ENCODE measurements at places on chromosomes 11 and 22. TPM values are rescaled to one million over a fixed set of nuclear protein-coding genes. Genes with fewer than 3 reads are reported as not detected.

DNA sequence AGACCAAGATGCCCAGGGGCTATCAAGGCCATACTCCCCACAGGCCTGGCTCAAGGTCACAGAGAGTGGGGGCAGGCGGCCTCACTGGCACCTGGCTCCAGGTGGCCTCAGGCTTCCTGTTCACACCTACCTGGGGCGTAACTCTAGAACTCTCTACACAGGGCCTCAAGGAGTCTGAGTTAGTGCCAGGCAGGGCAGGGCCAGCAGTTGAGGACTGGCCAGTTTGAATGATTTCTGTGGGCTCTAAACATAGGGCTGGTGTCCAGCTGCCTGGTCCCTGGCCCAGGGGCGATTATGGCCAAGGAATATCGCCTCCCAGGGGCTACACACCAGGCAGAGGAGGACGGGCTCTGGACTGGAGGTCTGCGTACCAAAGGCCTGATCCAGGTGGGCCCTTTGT, 79.2 kb downstream of the WNT7B start:
- peaks cover 9% of the 10 kb centered on the region for H3K4me1 ChIP-seq
- no peak for DNase-seq
- no peak overlapping the region for H3K27ac ChIP-seq
- no peaks in the 10 kb centered on the region for H3K36me3 ChIP-seq
- no peaks in the 10 kb centered on the region for H3K27me3 ChIP-seq

- no peak overlapping the region for H3K27ac ChIP-seq
- no peaks in the 10 kb centered on the region for H3K4me1 ChIP-seq
- DNase-seq: peak; percentile 14
- H3K27me3 ChIP-seq: no peaks in the 10 kb centered on the region
- no peaks in the 10 kb centered on the region for H3K36me3 ChIP-seq
Observed at GRCh38 chr11:15053191-15053685, 20.2 kb upstream of the CALCB start.

GRCh38 chr22:49642741-49643140, 184.9 kb downstream of the BRD1 start:
- no peak for DNase-seq
- peaks cover 7% of the 10 kb centered on the region for H3K4me1 ChIP-seq
- no peaks in the 10 kb centered on the region for H3K36me3 ChIP-seq
- no peak overlapping the region for H3K4me3 ChIP-seq

GRCh38 chr22:43476751-43477725, 65.2 kb downstream of the MPPED1 start:
- H3K4me1 ChIP-seq: no peaks in the 10 kb centered on the region
- H3K4me3 ChIP-seq: no peak overlapping the region
- DNase-seq: no peak
- no peak overlapping the region for H3K27ac ChIP-seq
- H3K36me3 ChIP-seq: no peaks in the 10 kb centered on the region

GRCh38 chr11:32511926-32512325, 71.7 kb upstream of the EIF3M start:
- H3K4me3 ChIP-seq: no peak overlapping the region
- no peaks in the 10 kb centered on the region for H3K36me3 ChIP-seq
- H3K27me3 ChIP-seq: no peaks in the 10 kb centered on the region

DNA sequence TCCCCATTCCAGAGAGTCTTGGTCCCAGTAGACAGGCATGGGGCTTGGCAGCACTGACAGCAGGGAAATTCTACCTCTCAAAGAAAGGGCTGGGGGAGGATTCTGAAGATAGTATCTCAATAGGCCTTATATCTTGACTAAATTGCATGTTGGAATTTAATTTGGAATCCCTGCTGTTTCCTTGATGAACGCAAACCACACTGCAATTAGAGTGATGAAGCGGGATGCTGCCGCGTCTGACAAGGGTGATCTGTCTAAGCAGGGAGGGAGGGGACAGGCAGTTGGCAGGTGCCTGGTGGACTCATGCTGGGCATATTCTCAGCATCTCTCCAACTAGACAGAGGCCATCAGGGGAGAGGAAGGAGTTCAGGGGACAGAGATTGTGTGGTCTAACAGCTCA, 48.4 kb downstream of the COMMD9 start:
- peaks cover 8% of the 10 kb centered on the region for H3K36me3 ChIP-seq
- H3K4me1 ChIP-seq: no peaks in the 10 kb centered on the region

DNA sequence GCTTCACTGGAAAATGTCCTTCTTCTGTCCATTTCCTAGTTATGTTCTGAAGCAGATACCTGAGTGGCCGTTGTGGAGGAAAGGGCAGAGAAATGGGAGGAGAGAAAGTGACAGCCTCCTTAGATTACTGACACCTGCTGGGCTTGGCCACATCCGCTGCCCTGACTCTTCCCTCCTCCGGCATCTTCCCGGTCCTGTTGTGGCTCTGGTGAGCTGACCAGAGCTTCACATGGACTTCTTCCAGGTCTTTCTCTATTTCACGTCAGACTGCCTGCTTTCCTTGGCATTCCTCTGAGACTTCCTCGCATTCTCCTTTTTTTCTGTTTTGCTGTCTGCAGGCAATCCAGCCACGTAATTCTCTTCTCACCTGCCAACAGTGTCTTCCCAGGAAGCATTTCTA, 138.7 kb upstream of the E2F8 start:
- no peak overlapping the region for H3K27ac ChIP-seq
- no peak for DNase-seq
- H3K4me1 ChIP-seq: peaks cover 16% of the 10 kb centered on the region
- no peaks in the 10 kb centered on the region for H3K36me3 ChIP-seq

DNA sequence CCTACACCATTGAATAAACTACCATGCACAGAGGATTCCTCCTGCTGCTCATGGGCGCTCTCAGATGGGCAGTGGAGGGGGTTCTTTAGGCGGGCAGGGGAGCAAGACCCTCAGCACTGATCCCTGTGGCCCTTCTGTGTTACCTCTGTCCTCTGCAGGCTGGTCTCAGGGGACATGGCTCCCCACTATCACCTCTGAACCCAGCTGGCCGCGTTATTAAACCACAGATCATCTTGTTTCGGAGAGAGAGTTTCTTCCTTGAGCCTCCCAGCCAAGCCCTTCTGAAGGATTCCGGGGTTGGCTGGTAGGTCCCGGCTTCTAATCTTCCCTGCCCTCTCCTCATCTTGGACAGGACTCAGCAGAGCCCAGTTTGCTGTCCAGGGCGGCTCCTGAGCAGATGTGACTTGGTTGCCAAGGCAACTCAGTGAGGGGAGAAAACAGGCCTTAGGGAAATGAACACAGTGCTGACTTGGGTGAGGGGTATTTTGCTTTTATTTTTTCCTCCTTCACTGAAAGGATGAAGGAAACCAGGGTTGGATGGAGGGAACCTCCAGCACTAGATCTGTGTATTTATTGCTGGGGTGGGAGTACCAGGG, 13.3 kb downstream of the APOL3 start:
- H3K27me3 ChIP-seq: peaks cover 3% of the 10 kb centered on the region
- no peak for DNase-seq
- H3K36me3 ChIP-seq: no peaks in the 10 kb centered on the region
- no peaks in the 10 kb centered on the region for H3K4me1 ChIP-seq

- peak overlapping the region; percentile 87 for H3K27ac ChIP-seq
- H3K36me3 ChIP-seq: peaks cover 24% of the 10 kb centered on the region
- H3K4me1 ChIP-seq: peaks cover 72% of the 10 kb centered on the region
- H3K4me3 ChIP-seq: no peak overlapping the region
Observed at GRCh38 chr11:44600261-44600660, 34.8 kb downstream of the CD82 start.

- no peak overlapping the region for H3K27ac ChIP-seq
- H3K36me3 ChIP-seq: no peaks in the 10 kb centered on the region
- no peaks in the 10 kb centered on the region for H3K4me1 ChIP-seq
- no peak for DNase-seq
- H3K27me3 ChIP-seq: no peaks in the 10 kb centered on the region
- no peak overlapping the region for H3K4me3 ChIP-seq
Observed at GRCh38 chr22:43205748-43206508, 19.0 kb upstream of the TTLL12 start.

GRCh38 chr22:45402466-45402985, 10.9 kb downstream of the SMC1B start:
- no peaks in the 10 kb centered on the region for H3K36me3 ChIP-seq
- H3K27me3 ChIP-seq: no peaks in the 10 kb centered on the region
- no peak overlapping the region for H3K4me3 ChIP-seq
- no peak for DNase-seq
- peaks cover 7% of the 10 kb centered on the region for H3K4me1 ChIP-seq

GRCh38 chr11:100709233-100709957, 22.3 kb downstream of the ARHGAP42 start:
- no peak overlapping the region for H3K27ac ChIP-seq
- H3K4me3 ChIP-seq: no peak overlapping the region
- H3K27me3 ChIP-seq: no peaks in the 10 kb centered on the region
- DNase-seq: no peak
- H3K4me1 ChIP-seq: no peaks in the 10 kb centered on the region

- no peak for DNase-seq
- no peaks in the 10 kb centered on the region for H3K36me3 ChIP-seq
- H3K4me3 ChIP-seq: no peak within 1 kb of the TSS
- H3K27ac ChIP-seq: no peak within 1 kb of the TSS
- no peaks in the 10 kb centered on the region for H3K27me3 ChIP-seq
Observed at GRCh38 chr22:43411869-43412807, at the start of gene MPPED1. Gene MPPED1 (plus strand): TSS chr22:43412014. CDS start chr22:43424986, 12,972 bp downstream.

GRCh38 chr11:63445118-63445517, 45.8 kb downstream of the PLAAT5 start:
- no peaks in the 10 kb centered on the region for H3K36me3 ChIP-seq
- no peak for DNase-seq

- no peak overlapping the region for H3K27ac ChIP-seq
- no peak overlapping the region for H3K4me3 ChIP-seq
- no peaks in the 10 kb centered on the region for H3K27me3 ChIP-seq
- H3K4me1 ChIP-seq: no peaks in the 10 kb centered on the region
- no peak for DNase-seq
Observed at GRCh38 chr22:44279069-44279360, 33.7 kb downstream of the SHISAL1 start.

DNA sequence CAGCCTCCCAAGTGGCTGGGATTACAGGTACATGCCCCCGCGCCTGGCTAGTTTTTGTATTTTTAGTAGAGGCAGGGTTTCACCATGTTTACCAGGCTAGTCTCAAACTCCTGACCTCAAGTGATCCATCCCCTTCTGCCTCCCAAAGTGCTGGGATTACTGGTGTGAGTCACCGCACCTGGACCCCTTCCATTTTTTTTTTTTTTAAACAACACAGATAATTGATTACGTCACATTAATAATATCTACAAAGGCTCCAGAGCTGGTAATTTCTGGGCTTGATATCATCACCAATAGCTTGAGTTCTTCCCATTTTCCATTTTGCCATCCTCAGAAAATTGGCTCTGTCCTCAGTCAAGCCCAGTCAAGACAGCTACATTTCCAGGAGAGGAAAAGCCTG, 7.2 kb downstream of the TTLL1 start:
- H3K4me3 ChIP-seq: no peak overlapping the region
- H3K27ac ChIP-seq: no peak overlapping the region
- H3K4me1 ChIP-seq: no peaks in the 10 kb centered on the region
- no peak for DNase-seq
- no peaks in the 10 kb centered on the region for H3K27me3 ChIP-seq
- no peaks in the 10 kb centered on the region for H3K36me3 ChIP-seq

DNA sequence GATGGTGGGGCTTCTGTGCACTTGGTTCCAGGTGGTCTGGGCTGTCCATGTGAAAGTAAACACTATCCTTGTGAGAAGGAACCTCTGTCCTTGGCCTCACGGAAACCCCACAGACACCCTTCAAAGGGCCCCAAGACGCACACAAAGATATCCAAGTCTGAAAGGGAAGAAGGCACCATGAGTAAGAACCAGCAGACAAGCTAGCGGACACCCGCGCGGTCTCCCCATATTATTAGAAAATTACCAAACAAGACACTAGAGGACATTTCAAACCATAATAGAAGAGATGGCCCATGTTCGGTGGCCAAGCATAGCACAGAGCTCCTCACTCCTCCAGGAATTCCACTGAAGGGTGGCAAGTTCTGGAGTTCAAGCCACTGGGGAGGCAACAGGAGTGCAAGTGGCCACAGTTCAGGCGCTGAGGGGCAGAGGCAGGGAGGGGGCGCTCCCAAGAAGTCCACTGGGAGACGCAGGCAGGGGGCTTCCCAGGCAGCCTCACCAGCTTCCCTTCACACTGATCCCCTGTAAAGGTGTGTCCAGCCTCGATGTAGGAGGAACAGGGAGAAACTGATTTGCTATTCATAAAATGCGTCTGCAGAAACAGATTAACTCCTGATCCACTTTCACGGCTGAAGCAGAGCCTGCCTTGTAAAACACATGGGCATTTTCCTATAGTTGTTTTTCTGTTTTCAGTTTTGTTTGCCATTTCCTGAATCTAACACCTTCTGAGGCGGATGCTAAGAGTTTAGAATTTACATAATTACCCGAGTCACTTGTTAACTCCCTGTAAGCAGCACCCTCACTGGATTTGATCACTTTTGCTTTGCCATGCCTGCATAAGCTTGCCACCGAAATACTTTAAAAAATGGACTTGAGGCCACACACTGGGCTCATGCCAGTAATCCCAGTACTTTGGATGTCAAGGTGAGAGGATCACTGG, 9.1 kb upstream of the PPARA start:
- H3K4me1 ChIP-seq: 0 out of 2 replicates have a peak, but pooled peaks cover 4% of the 10 kb centered on the region
- DNase-seq: no peak
- no peak overlapping the region for H3K4me3 ChIP-seq

DNA sequence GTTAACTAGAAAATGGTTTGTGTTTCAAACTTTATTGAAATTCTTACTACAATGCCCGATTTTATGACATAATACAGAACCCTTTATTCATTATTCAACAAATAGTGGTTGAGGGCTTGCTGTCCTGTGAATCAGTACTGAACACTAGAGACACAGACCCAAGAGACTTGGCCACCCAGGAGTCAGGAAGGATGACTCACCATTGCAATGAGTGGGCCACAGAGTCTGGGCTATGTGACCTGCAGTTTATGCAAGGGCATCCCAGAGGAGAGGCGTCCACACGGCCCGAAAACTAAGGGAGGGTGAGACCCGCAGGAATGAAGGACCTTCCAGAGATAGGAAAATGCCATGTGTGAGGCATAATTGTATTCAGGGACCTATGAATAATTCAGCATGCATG, 143.8 kb upstream of the DDI1 start:
- H3K4me1 ChIP-seq: peaks cover 13% of the 10 kb centered on the region
- H3K27ac ChIP-seq: no peak overlapping the region
- no peaks in the 10 kb centered on the region for H3K36me3 ChIP-seq
- DNase-seq: peak; percentile 66
- no peak overlapping the region for H3K4me3 ChIP-seq

- H3K27me3 ChIP-seq: no peaks in the 10 kb centered on the region
- H3K4me3 ChIP-seq: no peak overlapping the region
- no peaks in the 10 kb centered on the region for H3K36me3 ChIP-seq
- DNase-seq: no peak
- H3K4me1 ChIP-seq: no peaks in the 10 kb centered on the region
Observed at GRCh38 chr11:20754933-20755332, 85.5 kb downstream of the NELL1 start.

GRCh38 chr11:40293655-40294348, 1165.7 kb downstream of the LRRC4C start:
- no peak overlapping the region for H3K4me3 ChIP-seq
- no peak overlapping the region for H3K27ac ChIP-seq
- H3K36me3 ChIP-seq: no peaks in the 10 kb centered on the region
- 0 out of 2 replicates have a peak, but pooled peaks cover 2% of the 10 kb centered on the region for H3K27me3 ChIP-seq

- H3K4me3 ChIP-seq: no peak overlapping the region
- no peak for DNase-seq
- no peaks in the 10 kb centered on the region for H3K4me1 ChIP-seq
- H3K27ac ChIP-seq: no peak overlapping the region
- H3K36me3 ChIP-seq: no peaks in the 10 kb centered on the region
Observed at GRCh38 chr11:123338266-123338800, 91.7 kb upstream of the GRAMD1B start.

Gene OR52I2
- not detected for total RNA-seq

Gene TIGD3
- total RNA-seq: 0.53 TPM

Gene OR5M3
- not detected for total RNA-seq

Gene HEPN1
- total RNA-seq: not detected

Gene UBQLNL
- total RNA-seq: not detected

Gene SHISAL1
- not detected for total RNA-seq

Gene CCDC116
- total RNA-seq: 0.38 TPM

Gene OR8D1
- total RNA-seq: not detected

Gene BEST1
- total RNA-seq: 0.05 TPM

Gene SLC25A45
- 1.3 TPM for total RNA-seq

Gene CCDC87
- 0.43 TPM for total RNA-seq
